Suppressor macrophage treated with lipopolysaccharide for 4 hours (primary cell): ENCODE measurements at places on chromosomes 12 and 14.
A peak's percentile ranks its signal among the peaks of the same experiment; 100 is the strongest.

DNA sequence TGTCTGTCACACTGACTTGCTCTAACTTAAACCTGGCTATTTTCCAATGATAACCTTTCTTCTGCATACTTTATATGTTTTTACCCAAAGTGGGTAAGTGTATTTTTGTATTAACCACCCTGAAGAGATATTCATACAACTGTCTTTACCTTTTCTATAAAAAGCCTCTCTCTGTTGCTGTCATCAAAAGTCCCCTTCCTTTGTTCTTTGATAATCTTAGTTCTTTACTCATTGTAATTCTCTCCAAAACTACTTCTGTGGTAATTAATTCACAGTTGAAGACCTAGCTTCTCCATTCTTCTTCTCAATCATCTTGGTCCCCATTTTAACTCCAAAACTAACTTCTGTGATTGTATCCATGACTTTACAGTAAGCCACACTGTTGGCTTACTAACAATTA lies 479.7 kb upstream of the MGAT4C start:
- DNase-seq = no peak

DNA sequence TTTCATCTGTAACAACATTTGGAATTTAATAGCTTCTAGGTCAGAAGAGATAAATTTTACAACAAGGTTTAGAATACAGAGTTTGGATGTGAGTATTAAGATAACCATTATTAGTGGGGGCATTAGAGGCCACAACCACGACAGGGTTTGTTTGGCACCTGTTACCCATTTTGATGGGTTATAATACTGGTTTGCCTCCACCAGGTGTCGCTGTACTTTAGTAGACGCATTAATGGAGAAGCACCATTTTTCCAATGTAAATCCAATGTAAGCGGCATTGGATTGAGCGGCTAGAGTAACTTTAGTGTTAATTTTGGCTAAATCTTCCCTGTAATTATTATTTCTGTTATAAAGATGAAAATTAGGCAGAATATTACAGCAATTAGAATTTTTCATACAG lies 136.2 kb downstream of the SLCO1B3 start:
- peak; percentile 13 for DNase-seq

DNA sequence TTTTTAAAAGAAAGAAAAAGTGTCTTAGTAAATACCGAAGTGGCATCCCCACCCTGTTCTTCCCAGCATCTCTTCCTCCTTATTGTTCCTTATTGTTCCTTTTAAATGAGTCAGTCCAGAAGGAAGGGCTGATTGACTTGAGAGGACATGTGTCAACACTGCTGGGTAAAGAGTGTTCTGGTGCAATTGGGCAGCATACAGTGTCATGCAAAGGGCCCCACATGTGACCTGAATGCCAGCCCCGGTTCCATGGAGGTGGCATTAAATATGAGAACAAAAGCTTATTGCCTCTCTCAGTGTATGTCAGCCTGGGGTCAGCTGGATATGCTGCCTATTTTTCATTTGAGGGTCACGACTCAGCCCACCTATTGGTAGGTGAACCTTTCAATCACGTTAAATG lies 58.9 kb upstream of the RIC8B start:
- DNase-seq = no peak

- no peak for DNase-seq
These were observed 25.0 kb downstream of the FGD6 start for GRCh38 chr12:95192271-95192670.

GRCh38 chr12:78530100-78530765 lies 334.3 kb upstream of the SYT1 start:
- DNase-seq = no peak

DNA sequence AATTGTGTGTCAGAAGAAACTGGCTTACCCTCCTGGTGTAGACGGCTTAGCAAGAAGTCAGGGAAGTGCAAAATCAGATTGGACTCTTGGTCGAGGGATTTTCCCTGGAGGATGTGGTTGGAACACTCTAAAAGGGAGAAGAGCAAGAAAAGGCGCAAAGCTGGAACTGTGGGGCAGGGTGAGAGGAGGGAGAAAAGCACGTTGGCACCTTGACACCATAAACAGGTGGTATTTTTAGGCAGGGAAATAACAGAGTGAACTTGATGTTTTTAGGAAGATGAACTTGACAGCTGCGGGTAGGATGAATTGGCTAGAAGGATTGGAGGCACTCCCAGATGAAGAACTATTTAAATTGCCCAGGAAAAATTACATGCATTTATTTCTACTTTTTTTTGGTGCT lies 67.7 kb downstream of the HCAR2 start:
- no peak for DNase-seq

DNA sequence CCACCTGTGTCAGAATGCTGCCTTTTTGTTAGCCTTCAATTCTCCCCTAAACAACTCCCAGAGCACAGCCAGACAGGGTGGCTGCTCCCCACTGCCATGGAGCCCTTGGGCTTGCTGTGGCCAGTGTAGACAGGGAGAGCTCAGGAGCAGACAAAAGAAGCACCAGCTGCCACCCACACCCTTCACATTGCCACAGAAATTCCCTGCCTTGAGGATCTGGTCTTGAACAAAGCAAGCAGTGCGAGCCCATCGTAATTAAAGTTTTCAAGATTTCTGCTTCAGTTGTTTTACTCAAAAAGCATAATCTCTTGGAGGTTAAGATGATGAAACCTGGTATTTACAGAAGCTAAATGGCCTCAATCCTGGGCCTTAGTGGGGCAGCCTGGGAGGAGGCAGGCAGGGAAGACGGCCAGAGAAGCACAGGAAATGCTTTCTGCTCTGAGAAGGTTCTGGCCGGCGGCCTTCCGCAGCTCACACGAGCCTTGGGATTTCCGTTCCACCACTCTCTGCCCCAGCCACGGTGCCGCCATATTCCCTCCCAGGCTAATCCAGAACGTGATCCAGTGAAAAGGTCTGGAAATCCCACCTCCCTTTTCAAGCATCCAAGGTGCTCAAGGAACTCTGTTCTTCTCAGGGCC lies 535.2 kb downstream of the BCL11B start:
- DNase-seq = no peak

DNA sequence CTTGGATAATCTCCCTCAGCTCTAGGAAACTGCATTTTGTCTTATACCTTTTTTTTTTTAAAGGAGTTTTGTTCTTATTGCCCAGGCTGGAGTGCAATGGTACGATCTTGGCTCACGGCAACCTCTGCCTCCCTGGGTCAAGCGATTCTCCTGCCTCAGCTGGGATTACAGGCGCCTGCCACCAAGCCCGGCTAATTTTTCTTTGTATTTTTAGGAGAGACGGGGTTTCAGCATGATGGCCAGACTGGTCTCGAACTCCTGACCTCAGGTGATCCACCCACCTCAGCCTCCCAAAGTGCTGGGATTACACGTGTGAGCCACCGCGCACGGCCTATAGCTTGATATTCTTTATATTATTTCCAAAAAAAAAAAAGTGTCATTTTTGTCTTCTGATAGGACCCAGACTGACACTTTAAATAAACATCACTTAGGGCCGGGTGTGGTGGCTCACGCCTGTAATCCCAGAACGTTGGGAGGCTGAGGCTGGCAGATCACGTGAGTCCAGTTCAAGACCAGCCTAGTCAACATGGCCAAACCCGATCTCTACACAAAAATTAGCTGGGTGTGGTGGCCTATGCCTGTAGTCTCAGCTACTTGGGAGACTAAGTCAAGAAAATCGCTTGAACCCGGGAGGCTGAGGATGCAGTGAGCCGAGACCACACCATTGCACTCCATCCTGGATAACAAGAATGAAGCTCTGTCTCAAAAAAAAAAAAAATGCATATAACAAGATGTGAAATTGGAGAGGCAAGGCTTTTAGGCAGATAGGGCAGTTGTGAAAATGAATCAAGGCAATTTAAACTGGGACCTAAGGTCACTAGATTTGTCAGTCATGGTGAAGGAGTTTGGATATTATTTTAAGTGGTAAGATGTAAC lies 18.4 kb downstream of the SLC2A3 start:
- DNase-seq = no peak

DNA sequence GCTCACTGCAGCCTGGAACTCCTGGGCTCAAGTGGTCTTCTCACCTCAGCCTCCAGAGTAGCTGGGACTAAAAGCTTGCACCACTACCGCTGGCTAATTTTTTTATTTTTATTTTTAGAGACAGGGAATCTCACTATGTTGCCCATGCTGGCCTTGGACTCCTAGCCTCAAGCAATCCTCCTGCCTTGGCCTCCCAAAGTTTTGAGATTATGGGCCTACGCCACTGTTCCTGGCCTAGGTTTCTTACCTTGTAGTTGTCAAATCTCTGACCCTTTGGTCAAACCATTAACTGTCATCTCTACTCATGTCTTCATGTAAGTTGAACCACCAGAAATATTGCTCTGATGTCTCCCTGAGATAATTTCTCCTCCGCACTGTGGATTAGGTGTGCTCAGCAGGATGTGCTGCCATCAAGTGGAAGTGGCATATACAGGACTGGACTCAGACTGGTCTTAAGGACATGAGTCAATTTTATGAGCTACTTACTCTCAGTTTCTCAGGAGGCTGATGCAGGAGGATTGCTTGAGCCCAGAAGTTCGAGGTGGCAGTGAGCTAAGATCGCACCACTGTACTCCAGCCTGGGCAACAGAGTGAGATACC lies 28.5 kb downstream of the ACTR6 start:
- DNase-seq = peak; percentile 24

GRCh38 chr14:92647797-92648279 lies 100.6 kb downstream of the LGMN start:
- peak; percentile 77 for DNase-seq

- DNase-seq = no peak
These were observed 468.0 kb upstream of the PRICKLE1 start for GRCh38 chr12:43057566-43057965.
